ENCODE measurements at places on chromosomes 7 and 10.

- no peak for DNase-seq
Observed at GRCh38 chr7:33452805-33453502, 323.6 kb downstream of the BBS9 start.

- no peak for DNase-seq
Observed at GRCh38 chr10:63689768-63690167, 168.6 kb downstream of the REEP3 start.

DNA sequence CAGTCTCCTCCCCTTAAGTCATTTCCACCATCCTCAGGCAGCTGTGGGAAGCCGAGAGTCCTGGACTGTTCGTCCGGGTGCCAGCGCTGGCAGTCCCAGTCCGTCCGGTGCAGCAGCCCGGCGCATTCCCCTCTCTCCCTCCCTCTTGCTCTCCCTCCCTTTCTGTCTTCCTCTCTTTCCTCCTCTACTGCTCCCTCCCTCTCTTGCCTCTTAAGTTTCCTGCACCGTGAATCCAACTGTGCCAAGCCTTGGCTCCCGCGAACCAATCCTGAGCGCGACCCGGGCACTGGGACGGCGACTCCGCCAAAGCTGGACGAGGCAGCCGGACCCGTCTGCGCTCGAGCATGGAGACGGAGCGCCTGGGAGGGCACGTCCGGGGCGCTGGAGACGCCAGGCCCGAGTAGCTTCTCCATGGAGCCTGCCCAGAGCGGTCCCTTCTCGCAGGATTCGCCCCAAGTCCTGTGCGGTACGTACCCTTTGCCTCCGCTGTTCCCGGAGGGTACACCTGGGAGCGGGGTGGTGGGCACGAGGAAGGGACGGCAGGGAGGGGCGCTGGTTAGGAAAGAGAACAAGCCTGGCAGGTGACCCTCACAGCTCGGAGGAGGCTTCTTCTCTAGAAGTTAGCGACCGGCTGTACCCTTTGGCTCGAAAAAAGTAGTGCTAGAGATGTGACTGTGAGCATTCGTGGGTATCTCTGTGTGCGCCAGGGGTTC, 1.0 kb downstream of the NXPH1 start:
- DNase-seq, result no peak

- no peak for DNase-seq
Observed at GRCh38 chr7:100171840-100172239, 3.4 kb upstream of the GAL3ST4 start.

DNA sequence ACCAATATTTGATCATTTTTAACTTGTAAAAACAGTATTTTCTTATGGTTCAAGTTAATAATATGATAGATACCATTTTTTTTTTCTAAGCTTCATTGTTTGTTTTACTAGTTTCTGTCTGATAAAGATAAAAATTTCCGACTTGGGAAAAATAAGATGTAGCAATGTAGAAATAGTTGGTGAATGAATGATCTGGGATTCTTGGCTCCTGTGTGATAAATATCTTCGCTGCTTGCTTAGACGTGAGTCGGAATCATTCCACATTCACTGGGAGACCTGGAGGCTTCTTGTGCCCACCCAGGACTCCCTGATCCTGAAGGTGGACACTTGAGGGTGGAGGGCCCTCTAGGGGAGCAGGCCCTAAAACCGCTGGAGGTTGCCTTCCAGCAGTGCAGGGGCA, 47.9 kb downstream of the EXOC4 start:
- DNase-seq, result no peak

DNA sequence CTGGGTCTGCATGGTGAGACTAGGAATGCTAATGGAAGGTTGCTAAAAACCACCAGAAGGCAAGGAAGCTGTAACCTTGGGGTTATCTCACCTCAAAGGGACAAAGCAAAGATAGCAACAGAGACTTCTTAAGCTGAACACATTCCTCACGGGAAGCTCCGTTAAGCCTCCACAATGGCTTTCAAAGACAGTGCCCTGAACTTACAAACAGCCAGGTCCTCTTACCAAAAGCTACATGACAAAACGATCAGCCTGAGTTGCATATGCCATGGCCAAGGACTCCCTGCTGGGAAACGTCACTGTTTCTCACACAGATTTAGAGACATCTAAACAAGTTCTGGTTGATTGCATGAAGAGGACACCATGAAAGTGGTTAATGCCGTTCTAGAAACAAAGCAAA, 52.7 kb downstream of the HTR5A start:
- no peak for DNase-seq

- DNase-seq, result no peak
Observed at GRCh38 chr10:15069230-15069629, 19.3 kb downstream of the ACBD7 start.

Measured in non-pigmented ciliary epithelial cell (primary cell).